ENCODE measurements at places on chromosomes 5 and 9.
A peak's percentile ranks its signal among the peaks of the same experiment; 100 is the strongest.

DNA sequence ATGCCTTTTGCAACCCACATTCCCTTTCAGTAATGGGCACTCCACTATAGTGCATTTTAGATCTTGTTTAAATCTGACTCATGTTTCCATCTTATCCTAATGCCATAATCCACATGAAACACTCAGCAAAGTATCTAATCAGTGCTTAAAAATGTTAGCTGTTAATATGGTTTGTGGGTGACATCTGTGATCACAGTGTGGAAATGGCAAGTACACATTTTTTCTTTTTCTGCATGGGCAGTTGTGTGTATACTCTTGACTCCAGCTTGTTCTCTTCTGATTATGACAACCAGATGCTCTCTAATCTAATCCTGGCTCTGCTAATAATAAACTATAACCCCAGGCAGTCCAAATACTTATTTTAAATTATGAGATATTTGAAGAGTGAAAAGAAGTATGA lies 103.3 kb downstream of the EDIL3 start:
- no peak for DNase-seq

DNA sequence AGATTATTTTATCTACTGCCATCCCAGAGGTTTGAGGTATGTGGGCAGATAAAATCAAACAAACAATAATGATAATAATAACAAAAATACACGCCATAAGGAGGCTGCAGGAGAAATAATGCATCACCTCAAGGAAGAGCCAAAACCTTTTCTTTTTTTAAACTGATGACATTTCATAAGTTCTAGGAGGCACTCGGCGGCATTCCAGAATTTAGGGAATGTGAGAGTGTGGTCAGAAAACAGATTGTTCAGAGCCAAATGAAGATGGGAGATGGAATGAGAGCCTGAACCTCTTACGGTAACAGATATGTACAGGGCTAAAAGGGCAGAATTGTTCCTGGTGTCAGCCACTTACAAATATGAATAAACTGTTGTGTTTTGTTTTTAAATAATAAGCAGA lies 615.0 kb upstream of the CHD1 start:
- DNase-seq = no peak

GRCh38 chr5:97010606-97011005 lies 74.7 kb downstream of the LNPEP start:
- DNase-seq = no peak

GRCh38 chr9:70539526-70539925 lies 125.1 kb upstream of the KLF9 start:
- no peak for DNase-seq

DNA sequence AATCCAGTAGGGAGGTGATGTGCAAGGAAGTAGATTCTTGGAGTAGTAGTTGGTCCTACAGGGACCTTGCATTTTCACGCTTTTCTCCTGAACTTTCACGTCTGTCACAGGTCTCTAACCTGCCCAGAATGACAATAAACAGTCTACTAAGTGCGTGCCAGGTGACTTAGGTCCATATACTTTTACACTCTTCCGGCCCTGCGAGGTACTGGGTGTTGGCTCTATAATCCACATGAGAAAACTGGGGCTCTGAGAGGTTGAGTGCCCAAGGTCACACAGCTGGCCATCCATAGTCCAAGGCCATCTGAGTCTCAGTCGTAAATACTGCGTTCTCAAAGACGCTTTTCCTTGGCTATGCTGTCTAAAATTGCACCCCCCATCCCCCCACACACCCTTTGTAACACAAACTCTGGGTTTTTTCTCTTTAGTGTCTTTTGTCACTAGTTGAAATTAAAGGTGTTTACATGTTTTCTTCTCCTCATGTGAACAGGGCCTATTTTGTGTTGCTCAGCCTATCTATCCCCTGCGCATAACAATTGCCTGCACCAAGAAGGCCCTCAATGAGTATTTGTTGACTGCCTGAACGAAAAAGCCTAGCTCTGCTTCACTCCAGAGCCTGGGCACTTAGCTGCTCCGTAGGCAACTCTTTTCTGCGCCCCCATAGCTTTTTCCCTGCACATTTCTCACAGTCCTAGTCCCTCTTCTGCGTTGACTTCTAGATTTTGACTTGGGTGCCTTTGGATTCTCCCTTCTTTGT lies 943 bp downstream of the SFXN1 start:
- peak; percentile 8 for DNase-seq

GRCh38 chr9:4979239-4979638 lies 5.8 kb upstream of the JAK2 start:
- no peak for DNase-seq

DNA sequence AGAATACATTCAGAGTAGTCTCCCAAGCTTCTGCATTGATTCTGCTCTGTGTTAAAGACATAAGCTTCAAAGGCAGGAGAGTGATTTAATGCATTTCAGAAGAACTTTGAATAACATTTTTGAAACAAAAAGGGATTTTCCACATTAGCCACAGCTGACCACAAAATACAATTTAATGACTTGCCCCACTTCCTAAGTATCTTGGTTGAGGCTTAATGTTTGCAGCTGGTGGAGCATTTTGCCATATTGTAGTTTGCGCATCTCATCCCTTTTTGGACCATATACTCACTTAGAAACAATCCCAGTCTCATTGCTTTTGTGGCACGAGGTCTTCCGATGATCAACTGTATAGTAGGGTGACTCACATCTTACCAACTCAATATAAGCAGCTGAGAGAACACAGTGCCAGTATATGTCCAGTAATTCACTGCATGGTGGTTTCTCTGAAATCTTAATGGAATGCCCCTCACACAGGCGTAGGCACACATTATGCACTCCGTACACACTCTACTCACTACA lies 455.8 kb upstream of the PTGER4 start:
- DNase-seq = peak; percentile 6

DNA sequence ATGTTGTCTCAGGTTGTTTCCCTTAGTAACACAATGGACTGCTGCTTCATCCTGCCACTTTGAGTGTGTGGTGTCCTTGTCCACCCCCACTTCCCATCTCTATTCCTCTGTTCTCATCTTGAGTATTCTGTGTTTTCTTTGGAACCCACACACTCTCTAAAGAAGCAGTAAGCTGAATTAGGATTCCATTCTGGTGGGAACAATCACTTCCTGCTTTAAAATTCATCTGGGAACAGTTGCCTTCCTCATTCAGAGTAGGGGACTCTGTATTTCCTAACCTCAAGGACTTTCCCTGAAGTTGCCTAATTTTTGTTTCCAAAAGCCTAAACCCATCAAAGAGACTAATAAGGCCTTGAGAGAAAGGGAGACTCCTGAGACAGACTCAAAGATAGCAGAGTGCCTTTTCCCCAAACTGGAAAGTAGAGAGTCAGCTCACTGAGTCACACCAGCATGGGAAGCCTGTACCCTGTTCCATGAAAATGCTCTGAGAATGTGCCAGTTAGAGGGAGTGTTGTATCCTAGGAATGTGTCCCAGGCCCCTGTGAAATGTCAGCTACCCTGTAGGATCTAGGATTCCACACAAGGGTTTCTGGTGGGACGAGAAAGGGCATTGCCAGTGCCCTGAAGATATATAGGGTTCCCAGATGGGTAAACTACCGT lies 63.6 kb downstream of the CCDC192 start:
- no peak for DNase-seq

GRCh38 chr9:136128436-136128835 lies 9.8 kb upstream of the TMEM250 start:
- DNase-seq = no peak

- no peak for DNase-seq
Observed at GRCh38 chr5:2201421-2201820, 318.7 kb upstream of the IRX4 start.

DNA sequence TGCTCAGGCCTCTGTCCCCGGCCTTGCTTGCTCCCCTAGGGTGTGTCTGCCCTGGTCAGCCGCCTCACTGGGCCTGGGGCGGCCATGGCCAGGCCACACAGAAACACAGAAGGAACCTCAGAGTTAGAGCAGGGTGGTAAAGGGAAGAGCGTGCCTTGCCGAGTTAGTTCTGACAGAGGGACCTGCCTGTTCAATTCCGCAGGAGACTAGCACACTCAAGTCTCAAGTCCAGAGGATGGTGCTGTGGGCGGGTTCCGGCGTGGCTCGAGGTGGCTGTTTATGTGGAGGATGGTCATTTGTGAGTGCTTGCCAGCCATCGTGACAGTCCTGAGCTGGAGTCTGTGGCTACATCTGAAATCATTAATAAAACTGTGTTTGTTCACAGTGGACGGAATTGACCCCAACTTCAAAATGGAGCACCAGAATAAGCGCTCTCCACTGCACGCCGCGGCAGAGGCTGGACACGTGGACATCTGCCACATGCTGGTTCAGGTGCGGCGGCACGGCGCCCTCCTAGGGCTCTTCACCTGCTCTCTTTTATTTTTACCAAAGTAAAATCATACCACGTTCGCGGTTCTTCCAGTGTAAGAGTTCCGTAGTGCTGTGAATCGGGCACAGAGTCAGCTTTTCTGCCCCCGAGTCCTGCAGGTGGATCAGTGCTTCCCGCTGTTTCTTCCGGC lies 95.5 kb upstream of the CACNA1B start:
- no peak for DNase-seq

DNA sequence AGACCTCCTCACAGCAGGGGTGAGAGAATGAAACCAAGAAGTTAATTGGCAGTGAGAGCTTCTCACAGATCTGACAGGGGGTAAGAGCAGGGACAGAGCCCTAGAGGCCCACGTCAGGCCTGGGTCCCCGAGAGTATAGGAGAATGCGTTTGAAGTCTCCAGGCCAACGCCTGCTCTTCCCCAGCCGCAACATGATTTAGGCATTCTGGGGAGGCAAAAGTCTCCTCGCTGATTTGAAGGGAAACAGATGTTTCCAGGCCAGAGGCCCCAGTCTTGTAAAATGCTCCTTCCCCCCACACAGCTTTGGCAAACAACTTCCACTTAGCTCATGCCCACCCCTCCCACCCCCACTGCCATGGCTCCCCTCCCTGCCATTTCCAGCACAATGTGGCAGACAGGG lies 239.2 kb upstream of the TRIM32 start:
- no peak for DNase-seq

GRCh38 chr5:10439692-10440091 lies 2.0 kb upstream of the ROPN1L start:
- no peak for DNase-seq

DNA sequence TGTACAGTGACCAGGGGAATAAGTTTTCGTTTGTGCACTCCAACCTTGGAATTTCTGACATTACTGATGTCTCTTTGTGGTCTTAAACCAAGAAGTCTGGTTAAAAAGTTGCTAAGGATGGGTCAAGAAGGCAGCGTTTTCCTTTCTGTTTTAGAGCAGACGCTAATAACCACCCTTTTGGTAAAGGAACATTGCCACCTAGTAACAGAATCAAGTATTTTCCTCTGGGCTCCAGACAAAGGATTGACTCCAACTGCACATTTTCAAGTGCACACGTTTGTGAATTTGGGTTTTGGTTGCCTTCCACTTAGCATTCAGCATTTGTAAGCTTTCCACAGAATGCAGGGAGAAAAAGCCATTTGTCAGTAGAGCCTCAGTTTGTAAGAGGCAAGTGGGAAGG lies 22.2 kb upstream of the CEP78 start:
- DNase-seq = no peak

DNA sequence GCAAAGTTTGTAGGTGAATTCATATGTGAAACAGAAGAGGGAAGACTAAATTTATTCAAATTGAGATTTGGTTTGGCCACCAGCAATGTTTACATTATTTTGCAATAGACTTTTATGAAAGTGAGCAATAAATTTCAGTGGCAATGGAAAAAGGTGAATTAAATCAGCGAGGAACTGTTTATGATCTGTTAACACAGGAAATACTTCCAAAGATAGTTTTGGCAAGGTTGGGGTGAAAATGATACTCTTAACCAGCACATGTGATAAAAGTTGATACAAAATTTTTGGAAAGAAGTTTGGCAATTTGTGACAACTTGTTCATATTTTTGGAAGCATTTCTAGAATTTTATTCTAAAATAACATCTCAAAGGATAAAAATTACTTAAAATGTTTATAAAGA lies 119.8 kb downstream of the ARHGEF28 start:
- DNase-seq = no peak

- no peak for DNase-seq
Observed at GRCh38 chr5:126523818-126524510, 71.1 kb downstream of the ALDH7A1 start.

DNA sequence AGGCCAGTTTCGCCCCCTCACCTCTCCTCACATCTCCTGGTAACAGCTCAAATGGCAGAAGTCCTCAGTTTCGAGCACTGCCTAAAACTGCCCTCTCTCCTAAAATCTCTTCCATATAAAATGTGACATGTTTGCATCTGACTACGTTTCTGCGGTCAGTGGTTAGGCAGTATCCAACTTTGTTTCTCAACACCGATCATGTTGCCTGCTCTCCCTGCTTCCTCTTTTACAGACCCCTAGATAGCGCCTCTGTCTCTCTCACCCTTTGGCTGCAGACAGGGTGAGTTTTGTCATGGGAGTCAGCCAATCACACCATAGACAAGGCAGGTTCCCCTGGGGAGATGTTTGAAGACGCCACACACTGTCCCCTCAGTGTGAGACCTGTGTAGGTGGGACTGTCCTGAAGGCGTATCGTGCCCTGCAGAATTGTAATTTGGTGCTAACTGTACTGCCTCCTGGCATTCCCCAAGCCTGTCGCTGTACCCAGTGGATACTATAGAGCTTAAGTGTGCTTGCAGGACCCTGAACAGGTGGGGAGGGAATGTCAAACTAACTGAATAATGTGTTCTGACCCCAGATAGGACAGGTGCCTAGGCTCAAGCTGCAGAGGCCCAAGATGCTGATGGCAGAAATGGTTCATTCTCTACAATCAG lies 1.1 kb downstream of the HEXB start:
- DNase-seq = no peak

GRCh38 chr5:109027983-109028607 lies 280.4 kb downstream of the FER start:
- no peak for DNase-seq

DNA sequence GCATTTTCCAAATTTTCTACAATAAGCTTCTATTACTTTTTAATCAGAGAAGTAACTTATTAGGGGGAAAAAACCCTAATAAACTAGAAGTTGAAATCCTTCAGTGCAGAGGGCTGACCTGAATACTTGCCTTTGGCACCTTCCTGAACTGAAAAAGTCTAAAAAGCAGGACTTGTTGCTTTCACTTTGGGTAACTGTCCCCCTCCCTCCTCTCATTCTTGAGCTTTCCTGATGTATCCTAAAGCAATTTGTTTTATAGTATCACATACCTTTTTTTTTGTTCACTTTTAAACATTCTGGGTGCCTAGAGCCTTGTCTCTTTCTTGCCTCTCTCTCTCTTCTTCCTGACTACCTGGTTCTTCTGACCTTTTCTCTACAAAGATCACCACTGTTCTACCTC lies 64.0 kb upstream of the ERBIN start:
- no peak for DNase-seq
